ENCODE measurements at places on chromosomes 11 and 22.

DNA sequence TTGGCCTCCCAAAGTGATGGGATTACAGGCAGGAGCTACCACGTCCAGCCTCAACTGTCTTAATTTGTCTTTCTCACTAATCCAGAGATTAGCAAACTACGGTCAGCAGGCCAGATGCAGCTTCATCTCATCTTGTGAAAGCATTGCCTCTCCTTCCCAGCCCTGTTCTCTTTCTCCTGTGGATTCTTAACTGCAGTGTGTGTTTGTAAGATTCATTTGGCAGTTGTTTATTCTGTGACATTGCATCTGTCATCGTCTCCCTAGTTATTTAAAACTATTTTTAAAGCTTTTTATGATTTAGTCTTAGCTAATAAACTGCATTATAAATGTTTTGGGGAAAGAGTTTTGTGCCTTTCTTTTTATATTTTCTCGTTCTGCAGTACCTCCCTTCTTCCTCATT, 29.2 kb downstream of the RNF169 start:
- DNase-seq, result no peak

DNA sequence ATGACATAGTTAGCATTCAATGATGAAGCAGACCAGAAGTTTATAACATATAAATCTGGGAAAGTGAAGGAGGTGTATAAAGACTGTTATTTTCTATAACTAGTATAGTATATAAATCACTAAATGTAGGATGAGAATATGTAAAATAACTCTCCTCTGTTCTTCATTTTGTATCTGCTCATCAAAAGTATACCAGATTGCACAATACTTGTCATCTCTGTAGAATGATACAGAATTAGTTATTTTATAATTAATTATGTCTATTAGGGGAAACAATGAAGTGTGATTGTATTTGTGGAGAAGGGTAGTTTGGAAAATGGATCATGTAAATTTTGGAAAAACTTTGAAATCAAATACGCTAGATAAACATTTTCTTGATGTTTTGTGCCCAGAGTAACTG, 18.4 kb downstream of the OR51L1 start:
- no peak for DNase-seq

GRCh38 chr11:79592406-79592805, 151.6 kb upstream of the TENM4 start:
- no peak for DNase-seq

GRCh38 chr11:62611705-62612365, 740 bp downstream of the EML3 start:
- DNase-seq, result peak; percentile 45

DNA sequence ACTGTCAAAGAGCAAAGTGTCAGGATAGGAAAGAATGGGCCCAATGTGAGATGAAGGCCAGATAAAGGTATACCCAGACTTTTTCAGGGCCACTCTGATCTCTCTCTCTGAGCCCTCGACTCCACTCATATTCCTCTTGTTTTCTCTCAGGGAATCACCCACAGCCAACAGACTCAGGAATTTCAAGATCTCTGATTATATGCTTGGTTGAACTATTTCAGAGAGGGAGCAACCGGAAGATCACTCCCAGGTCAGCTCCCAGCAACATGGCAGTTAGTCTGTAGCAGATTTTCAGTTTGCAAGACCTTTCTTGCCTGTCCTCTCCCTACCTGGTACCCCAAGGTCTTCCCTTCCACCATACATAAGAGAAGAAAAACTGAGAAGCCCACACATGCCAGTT, 102.5 kb downstream of the C11orf58 start:
- DNase-seq, result no peak

DNA sequence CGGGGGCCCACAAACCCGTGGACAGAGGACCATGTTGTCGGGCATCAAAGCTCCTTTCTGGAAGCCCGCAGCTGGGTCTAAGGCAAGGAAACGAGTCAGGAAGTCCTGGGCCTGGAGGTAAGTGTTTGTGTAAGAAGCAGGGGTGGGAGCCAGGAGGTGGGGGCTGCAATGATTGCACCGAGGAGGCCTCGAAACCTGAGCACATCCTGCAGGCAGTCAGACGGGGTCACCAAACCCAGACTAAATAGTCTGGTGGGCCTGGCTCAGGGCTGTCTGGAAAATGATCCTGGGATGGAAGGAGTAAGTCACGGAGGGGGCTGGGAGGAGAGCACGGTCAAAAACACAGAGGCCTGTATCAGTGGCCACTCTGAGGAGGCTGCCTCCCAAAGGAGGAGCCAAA, 539.2 kb downstream of the MN1 start:
- DNase-seq, result no peak

DNA sequence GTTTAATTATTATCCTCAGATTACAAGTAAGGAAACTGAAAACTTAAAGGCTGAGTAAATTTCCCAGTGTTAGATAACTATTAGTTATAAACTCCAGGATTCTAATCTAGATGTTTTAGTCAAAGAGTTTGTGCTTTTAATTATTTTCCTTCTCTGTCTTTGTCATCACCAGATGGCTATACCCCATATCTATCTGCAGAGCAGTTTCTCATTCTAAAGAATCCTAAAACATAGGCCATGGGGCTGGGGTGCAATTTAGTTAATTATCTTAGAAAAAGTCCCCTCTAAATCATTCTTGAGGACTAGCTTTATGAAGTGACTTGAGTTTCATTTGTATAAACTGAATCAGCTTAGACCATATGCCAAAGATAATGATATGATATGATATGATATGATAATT, 556.3 kb upstream of the ANO5 start:
- DNase-seq, result no peak

- no peak for DNase-seq
Observed at GRCh38 chr11:44938066-44938691, 12.5 kb downstream of the TP53I11 start.

GRCh38 chr11:127074151-127074761, 73.7 kb upstream of the KIRREL3 start:
- DNase-seq, result no peak

- DNase-seq, result no peak
Observed at GRCh38 chr22:31995807-31996206, 47.3 kb upstream of the SLC5A1 start.
